ENCODE measurements at places on chromosomes 7 and 10.

GRCh38 chr7:157280216-157280841, 56.5 kb upstream of the DNAJB6 start:
- no peak for DNase-seq

- DNase-seq = no peak
Measured at GRCh38 chr7:128945668-128946366, 8.1 kb downstream of the IRF5 start.

DNA sequence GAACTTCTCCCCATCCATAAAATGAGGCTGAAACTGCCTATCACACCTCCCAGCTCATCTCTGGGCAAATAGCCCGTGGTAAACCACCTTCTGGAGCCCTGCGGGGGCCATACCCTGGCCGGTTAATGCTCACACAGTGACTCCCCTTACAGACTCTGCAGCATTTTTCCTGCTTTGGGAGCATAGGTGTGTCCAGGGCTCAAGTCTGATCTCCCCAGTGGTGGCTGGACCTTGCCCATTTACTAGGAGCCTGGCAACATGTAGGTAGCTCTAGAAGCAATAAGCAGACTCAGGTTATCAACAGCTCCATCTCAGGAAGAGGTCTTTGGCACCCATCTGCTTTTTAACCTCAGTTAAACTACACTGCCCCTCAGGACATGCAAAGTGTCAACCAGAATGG, 5.5 kb upstream of the CDHR1 start:
- no peak for DNase-seq

DNA sequence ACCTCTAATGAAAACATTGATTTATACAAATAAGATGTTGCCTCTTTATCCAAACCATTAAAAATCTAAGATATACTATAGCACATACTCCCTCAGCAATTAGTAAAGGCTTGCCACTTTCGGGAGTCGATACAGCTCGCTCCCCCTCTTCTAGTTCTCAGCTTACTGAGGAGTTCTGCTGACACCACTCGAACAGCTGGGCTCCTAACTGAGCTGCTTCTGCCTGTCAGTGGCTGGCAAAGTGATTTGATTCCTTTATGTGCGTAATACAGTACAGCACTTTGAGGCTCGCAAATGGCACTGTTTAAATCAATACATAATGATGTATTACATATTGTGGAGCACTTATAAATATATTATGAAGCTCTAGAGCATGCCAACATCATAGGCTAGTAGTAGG, 241.8 kb downstream of the CREB5 start:
- DNase-seq = no peak

DNA sequence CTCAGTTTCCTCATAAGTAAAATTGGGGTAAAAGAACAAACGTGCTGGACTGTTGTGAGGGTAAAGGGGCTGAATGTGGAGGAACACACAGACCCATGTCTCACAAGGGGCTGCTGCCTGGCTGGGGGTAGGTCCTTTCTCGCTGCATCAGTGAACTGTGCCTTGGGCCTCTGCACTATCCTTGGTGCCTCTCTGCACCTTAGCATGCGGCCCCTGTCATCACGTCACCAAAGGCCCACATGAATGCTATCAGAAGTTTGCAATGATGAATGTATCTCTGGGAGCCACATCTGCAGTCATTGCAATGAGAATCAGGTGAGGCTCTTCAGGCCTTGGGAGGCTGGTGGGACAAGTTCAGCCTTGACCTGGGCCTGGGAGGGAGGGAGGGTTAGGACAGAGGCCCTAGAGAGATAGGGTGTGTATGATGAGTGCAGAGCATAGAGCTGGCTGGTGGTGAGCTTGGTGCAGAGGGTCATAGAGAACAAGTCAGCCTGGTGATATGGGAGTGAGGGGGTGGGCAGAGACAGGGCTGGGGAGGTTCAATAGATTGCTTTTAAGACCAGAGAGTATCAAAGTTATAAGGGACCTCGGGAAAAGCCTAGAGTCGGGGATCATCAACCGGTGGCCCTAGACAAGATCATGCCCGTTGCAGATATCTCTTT, 308.4 kb downstream of the RPS24 start:
- DNase-seq = no peak

Data from GM03348 (cell line).